Activated CD4-positive, CD25-positive, alpha-beta regulatory T cell (primary cell): ENCODE measurements at places on chromosomes 1 and 21.

DNA sequence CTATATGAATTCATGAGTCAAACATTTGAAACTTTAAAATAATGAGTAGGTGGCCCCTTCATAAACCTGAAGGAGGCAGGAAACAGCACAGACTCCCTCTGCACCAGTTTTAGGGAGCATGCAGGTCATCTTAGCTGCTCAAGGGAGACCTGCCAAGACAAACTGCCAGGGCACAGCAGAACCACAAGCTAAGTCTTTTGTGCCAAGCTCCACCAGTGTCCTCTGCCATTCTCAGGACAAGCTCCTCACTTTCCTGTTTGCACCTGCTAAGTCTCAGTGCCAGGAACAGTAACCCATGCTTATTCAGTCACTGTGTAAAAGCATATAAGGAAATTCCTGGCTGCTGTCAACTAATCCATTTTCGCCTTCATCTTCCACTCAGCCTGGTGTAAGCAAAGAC is 368.9 kb downstream of the SEC16B start:
- no peak for DNase-seq

GRCh38 chr1:227869279-227869842 is 53.9 kb downstream of the PRSS38 start:
- no peak for DNase-seq

GRCh38 chr1:53317646-53318539 is 10.0 kb downstream of the LRP8 start:
- no peak for DNase-seq

DNA sequence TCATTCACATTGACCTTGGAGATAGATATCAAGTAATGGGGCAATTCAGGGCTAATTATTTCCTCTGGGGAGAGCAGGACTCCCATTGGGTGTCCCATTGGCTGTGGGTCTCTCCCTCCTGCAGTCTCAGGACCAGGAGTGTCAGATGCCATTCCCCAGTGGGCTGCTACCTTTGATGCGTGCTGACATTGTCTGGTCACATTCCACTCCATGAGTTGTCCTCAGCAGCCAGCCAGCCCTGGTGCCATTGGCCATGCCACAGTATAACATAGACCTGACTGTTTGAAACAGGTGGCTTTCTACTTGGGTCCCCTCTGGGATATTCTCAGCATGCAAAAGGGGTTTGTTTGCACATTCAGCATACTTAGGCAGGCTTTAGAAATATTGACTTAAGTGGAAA is 118.5 kb downstream of the MRPS6 start:
- DNase-seq = no peak

DNA sequence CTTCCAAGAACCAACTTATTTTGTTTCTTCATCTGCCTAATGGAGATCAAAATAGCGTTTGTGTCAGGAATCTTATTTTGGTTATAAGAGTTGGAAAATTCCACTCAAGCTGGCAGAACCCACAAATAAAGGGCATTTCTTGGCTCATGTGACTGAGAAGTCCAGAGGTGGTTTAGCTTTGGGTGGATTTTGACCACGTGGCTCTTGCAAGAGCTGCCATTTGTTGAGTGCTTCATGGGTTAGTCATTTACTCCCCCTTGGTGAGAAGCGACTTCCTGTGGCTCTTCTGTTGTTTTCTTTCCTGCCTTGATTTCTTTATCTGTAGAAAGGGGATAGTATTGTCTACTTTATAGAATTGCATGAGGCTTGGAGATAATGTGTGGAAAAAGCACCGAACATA is 9.5 kb upstream of the RNF186 start:
- DNase-seq = no peak

DNA sequence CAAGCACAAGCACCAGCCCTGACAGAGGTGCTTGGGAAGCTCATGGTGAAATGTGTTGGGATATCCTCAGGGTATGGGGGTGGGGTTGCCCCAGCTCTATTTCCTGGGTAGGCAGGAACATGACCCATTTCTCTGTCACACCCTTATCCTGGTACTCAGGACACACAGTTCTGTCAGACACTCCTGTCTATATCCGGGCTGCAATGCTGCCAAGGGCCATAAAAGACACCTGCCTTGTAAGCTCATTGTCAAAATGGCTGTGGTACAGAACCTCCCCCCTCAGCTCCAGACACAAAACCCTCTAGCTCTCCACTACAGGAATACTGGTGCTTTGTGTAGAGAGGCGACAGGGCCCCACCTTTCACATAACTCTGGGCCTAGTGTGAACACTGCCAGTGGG is 636.7 kb downstream of the PLA2G4A start:
- no peak for DNase-seq

- DNase-seq = no peak
Measured at GRCh38 chr1:16155537-16156410, at the start of gene EPHA2. EPHA2 (minus strand) TSS chr1:16156069; CDS start chr1:16155932, 137 bp downstream.

GRCh38 chr1:78171736-78172590 is 126.2 kb downstream of the GIPC2 start:
- DNase-seq = no peak

DNA sequence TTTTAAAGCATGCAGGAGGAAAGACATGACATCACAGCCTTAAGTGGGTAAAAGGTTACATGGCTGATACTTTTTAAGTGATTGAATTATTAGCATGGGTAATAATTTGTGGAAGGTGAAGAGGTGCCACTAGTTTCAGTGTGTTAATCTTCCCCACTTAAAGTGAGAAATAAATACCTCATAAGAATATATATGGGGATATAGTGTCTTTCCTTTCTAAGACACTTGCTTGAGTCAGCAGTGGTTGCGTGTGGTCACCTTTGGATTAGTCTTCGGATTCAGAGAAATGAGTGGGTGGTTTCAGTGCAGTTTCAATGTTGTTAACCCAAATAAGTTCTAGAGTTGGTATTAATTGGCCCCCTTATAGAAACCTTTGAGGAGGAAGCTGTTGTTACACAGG is 94.1 kb downstream of the ADGRL2 start:
- no peak for DNase-seq

DNA sequence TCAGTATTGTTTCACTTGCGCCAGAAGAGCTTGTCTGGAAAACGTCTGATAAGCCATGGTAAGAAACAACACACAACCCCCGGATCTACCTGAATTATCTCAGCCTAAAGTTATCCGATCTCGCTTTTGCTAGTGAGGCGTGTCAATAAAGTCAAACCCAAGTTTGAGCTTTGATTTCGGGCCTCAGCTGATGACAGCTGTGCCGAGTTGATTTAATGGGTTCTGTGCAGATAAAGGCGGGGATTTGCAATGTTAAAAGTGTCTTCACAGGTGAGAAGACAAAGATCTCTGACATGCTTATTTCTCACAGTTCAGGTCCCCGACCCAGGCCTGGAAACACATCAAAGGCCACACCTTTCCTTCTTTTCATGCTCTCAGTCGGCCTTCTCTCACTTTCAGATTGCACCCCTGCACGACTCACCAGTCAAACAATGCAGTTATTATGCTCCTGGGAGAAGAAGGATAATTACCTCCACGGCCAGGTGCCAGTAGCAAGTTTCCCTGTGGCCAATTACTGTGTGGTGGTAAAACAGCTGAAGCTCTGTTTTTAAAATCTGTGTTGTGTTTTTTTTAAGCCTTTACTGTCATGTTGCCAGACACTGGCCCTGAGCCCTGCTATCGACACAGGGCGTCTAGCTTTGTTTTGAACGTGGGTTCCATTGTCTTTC is 245.3 kb upstream of the RUNX1 start:
- no peak for DNase-seq

- DNase-seq = no peak
Measured at GRCh38 chr1:15941899-15942660, 33.8 kb downstream of the ZBTB17 start.

DNA sequence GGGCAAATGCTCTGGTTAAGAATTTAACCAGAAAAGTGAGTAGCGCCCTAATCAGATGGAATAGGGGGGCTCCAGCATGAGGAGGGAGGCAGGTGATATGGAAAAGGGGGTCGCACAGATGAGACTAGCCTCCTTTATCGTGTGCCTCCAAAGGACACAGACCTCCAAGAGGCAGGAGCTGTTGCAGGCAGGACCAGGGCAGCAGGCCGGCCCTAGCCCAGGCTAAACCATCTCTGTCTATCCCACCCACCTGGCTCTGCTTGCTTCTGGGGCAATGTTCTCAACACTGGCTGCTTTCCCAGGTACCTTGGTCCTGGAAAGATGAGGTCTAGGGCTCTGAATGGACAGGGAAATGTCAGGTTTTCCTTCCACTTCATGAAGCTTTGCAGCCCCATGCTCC is 36.3 kb downstream of the C2CD2 start:
- DNase-seq = no peak

DNA sequence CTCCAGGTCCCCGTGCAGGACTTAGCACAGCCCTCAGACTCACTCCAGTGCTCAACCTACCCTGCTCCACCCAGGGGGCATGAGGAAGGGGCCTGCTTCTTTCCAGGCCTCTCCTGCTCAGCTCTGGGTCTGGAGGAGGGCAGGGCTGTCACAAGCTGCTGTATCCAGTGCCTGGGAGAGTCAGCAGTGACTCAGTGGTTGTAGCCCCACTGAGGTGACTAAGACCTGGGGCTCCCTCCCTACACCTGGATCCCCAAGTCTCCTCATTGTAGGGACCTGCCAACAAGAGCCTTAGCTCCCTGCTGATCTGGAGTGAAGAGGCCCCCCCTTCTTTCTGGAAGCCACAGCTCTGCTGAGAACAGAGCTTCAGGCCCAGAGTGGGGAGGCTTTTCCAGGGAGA is 36.1 kb upstream of the FAM131C start:
- DNase-seq = no peak

DNA sequence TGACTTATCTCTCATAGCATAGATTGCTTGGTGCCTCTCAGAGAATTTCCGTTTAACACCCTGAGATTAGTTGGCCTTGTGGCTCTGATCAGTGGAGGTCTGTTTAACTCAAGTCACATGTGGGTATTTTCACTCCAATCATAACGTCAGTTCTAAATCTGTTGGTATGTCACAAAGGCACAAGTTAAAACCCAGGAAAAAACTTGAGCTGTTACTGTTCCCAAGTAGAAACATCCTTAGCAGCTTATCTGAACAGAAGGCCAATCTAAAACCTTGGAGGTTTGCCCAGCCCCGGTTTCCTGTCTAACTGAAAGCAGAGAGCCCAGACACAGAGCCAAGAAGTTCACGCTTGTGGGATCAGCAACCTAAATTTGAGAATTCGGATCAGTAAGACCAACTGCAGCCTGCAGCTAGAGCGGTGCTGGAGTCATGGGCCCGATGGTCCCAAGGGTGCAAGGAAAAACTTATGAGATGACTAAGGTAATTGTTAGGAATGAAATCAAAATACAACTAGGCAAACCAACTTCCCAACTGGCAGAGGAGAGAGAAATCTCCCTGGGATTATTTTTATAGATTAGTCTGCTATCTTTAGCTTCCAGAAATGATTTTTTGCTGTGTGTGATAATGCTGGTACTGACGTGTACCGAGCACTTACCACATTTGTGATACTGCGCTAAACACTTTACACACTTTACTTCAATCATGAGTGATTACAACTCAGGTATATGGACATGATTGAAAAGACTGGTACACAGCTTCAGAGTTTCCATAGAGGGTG is 90.2 kb upstream of the C1orf21 start:
- DNase-seq = no peak

DNA sequence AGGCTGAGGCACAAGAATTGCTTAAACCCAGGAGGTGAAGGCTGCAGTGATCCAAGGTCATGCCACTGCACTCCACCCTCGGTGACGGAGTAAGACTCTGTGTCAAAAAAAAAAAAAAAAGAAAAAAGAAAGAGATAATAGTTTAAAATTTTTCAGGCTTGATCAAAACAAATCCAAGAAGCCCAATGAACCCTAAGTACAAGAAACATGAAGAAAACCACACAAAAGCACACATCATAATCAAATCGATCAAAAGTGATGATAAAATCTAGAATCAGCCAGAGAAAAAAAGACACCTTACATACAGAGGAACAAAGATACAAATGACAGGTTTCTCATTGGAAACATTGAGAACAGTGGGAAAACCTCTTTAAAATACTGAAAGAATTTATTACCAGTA is 31.5 kb downstream of the LDLRAD1 start:
- DNase-seq = no peak

DNA sequence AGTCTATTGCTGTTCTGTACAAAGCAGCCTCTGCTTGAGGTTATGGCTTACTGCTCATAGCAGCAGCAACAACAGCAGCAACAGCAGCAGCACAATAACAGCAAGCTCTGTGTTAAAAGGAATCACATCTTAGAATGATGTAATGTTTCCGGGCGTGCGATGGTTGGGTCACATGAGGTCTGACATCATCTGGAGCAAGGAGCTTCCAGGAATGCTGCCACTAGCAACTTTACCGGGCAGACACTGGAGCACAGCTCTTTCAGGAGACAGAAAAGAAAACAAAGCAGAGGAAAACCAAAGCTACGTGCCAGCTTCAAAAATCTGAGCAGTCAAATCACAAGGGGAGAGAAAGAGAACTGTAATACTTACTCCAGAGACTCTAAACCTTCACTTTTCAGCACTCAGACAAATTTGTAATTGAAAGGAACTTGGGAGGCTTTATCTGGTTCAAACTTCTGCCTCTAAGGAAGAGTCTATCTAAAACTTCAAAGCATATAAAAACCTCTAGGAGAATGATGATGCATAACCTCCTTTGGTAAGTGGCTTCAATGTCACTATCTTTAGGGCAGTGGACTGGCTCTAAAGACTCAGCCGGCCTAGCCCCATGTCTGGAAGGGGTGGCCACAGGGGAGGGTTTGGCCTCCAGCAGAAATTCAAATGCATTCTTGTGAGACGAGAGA is 28.3 kb upstream of the RAB3GAP2 start:
- DNase-seq = no peak

GRCh38 chr1:18643154-18644012 is 12.7 kb downstream of the PAX7 start:
- no peak for DNase-seq

DNA sequence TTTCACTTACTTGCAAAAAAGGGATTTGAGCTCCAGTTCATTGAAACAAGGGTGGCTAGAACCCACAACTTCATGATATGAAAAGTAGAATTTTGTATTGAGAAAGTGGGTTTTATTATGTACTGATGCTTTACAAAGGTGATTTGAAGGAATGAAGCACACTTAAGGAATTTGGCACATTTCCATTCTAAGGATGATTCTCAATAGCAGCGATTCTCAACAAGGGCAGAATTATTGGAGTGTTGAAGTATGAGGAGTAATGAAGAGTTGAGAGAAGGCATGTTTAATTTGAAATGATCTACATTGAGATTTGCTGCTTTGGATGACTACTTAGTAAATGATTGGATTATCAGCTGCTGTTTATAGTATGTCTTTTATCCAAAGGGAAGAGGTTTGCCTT is 54.7 kb downstream of the FNBP1L start:
- no peak for DNase-seq

DNA sequence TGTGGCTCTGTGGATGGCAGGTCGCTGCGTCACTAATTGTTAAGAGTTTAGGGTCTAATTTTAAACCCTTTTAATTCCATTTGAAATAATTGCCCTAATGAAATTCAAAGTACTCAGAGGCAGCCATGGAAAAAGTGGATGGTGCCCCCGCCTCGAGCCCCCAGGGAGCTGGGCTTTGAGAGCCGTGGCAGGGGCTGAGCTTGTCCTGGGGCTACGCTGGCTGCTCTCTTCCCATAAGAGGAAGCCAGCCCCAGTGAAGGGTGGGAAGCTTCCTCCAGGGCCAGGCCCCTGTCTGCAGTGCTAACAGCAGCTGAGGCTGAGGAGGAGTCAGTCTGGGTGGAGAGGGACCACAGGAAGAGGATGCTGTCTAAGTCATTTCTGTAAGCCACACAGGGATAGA is 315.0 kb upstream of the POU3F1 start:
- no peak for DNase-seq

- DNase-seq = no peak
Measured at GRCh38 chr1:997993-998744, 1.7 kb downstream of the HES4 start.
